Activated CD4-positive, CD25-positive, alpha-beta regulatory T cell (primary cell): ENCODE measurements at places on chromosomes 7 and 10.
A peak's percentile ranks its signal among the peaks of the same experiment; 100 is the strongest.

DNA sequence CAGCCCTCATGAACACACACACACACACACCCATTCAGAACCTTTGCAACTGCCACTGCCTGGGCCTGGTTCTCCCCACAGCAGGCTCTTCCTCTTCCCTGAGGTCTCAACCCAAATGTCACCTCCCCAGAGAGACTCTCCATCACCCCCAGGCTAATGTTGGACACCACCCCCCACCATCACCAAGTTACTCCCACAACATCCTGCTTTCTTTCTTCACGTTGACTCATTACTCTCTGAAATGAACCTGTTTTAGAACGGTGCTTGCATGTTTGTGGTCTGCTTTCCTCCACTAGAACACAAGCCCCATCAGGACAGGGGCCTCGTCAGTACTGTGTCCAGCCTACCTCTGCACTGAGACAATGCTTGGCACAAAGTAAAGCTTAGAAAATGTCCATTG, 16.0 kb downstream of the AFAP1L2 start:
- DNase-seq: no peak

GRCh38 chr10:70302292-70302691, 18.5 kb upstream of the NPFFR1 start:
- no peak for DNase-seq

DNA sequence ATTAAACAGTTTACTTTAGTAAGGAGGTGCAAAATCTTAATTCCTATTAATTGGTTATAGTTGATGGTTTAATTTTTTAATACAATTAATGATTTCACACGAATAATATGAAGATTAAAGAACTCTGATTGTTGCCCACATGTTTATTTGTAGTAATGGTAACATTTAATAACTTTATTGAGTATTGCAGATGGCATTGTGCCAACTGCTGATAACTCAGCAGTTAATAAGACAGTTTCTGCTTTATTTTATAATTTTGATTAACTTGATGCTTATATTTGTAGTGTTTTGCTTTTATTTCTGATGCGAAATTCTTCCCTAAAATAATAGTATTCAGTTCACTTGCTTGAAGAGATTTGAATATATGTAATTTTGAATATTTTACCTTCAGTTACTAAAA, 2.8 kb downstream of the DNAJB9 start:
- DNase-seq: no peak

DNA sequence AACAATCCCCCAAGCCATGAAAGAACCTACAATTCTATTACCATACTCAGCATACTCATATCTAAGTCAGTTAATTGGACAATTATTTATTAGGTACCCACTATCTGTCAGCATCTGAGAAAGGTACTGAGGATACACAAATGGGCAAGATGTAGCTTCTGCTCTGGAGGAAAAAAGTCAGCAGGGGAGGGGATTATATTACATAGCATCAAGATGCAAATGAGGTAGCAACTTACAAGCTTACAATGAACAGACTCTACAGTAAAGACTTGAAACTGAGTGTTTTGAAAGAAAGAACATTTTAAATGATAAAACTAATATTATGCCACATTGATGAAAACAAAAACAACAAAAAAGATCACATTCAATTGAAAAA, 10.8 kb upstream of the CUBN start:
- no peak for DNase-seq

DNA sequence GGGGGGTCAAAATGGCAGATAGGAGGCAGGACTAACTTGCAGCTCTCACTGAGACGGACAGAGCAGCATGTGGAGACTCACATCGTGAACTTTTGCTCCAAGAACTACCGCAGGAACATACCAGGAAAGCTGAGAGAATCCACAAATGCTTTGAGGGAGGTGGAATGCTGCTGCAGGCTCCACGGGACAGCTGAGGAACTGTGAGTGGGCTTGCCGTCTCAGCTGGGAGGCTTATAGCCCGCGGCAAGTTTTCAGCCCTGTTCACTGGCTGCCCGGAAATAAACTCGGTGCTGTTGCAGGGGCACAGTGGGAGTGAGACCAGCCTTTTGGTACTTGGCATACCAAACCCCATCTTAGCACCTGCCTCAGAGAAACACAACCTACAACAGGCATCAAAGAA, 19.1 kb upstream of the WDR11 start:
- DNase-seq: no peak

GRCh38 chr7:86908948-86909347, 150.5 kb downstream of the ELAPOR2 start:
- DNase-seq: no peak

GRCh38 chr10:62050893-62051433, 149.5 kb downstream of the ARID5B start:
- DNase-seq: peak; percentile 60

DNA sequence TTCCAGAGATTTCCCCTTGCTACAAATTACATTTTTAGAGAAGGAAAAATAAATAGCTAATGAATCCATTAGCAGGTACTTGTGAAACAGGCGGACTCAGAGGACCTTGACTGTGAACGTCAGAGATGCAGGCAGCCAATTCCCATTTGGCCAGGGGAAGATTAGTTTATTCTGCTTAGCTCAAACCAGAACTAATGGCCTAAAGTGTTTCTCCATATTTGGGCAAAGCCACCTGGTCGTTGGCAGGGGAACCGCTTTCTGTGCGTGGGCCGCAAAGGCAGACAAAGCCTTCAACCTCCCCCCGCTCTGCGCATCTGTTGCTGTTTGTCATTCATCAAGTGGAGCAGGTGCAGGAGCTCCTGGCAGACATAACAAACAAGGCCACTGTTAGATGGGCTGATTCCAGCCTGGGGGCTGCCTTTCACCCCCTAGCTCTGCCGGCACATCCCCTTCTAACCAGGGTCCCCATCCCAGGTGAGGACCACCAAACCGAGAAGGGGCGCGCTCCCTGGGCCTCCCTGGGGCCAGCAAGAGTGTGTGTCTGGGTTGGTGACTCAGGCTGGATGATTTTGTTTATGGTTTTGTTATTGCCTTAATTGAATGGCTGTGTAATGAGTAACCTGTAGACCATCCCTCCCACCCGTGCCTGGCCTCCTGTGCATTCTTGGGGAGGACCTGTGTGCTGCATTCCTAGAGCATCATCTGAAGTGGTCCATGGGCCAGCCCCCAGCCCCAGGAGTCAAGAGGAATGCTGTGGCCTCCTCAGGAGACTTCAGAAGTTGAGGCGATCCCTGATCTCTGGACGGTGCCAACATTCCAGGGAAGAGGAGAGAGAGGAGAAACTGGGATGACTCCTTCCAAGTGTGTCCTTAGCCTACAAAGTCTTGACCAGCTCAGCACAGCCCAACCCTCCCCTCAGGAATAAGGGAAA, 14.5 kb upstream of the CPA1 start:
- no peak for DNase-seq

GRCh38 chr7:17146621-17147020, 151.8 kb upstream of the AHR start:
- no peak for DNase-seq

GRCh38 chr7:149764481-149765398, 8.6 kb downstream of the ZNF467 start:
- no peak for DNase-seq

- no peak for DNase-seq
Observed at GRCh38 chr7:93374345-93374940, 142.3 kb downstream of the VPS50 start.

GRCh38 chr10:113053091-113053490, 103.0 kb downstream of the TCF7L2 start:
- DNase-seq: no peak

- no peak for DNase-seq
Observed at GRCh38 chr10:131271195-131271880, 40.2 kb downstream of the TCERG1L start.

- no peak for DNase-seq
Observed at GRCh38 chr10:123502983-123503382, 163.2 kb upstream of the GPR26 start.

- DNase-seq: no peak
Observed at GRCh38 chr7:135716677-135717238, 11.2 kb downstream of the SLC13A4 start.

DNA sequence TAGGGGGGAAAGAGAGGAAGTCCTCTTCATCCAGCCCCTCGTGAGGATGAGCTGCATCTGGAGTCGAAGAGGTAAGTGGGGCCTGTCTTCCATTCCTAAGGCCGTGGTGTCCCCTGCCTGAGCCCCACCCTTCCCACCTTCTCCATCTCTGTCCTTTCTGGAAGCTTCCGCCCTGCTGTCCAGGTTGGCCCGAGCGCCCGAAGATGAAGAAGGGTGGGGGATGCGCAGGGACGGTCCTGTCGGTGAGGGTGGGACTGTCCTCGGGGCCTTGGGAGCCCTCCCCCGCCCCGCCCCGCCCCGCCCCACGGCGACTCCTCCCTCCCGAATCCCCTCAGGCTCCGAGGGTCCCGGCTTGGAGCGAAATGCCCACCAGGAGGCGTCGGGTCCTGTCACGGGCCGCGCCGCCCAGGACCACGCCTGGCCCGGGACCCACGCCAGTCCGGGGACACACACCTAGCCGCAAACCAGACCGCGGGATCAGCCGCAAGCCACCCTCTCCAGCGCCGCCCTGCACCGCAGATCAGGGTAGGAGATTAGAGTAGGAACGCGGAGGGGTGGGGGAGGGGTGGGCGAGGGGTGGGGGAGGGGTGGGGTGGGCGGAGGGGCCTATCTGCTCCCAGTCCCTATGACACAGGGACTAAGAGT, 15.3 kb downstream of the GPRIN2 start:
- no peak for DNase-seq

DNA sequence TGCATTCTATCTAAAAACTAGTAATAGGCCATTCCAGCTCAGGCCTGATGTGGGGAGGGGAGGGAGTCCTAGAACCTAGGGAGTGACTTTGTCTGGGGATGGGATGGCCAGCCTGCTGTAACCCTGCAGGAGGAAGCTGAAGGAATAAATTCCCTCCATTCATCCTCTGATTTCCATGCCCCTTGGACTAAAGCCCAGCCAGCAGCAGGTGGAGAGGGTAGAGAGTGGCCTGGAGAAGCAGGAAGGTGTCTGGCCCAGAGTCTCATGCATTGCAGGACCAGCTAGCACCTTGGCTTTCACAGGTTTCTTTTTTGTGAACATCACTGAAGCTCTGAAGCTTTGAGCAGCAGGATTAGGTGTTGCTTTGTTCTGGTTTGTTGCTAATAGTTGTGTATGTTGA, 32.8 kb upstream of the CDH23 start:
- no peak for DNase-seq
